CD4-positive, alpha-beta T cell treated with Interleukin-12 subunit alpha and Interleukin-12 subunit beta, for 1 hour (primary cell): ENCODE measurements at places on chromosomes 11 and 22.

DNA sequence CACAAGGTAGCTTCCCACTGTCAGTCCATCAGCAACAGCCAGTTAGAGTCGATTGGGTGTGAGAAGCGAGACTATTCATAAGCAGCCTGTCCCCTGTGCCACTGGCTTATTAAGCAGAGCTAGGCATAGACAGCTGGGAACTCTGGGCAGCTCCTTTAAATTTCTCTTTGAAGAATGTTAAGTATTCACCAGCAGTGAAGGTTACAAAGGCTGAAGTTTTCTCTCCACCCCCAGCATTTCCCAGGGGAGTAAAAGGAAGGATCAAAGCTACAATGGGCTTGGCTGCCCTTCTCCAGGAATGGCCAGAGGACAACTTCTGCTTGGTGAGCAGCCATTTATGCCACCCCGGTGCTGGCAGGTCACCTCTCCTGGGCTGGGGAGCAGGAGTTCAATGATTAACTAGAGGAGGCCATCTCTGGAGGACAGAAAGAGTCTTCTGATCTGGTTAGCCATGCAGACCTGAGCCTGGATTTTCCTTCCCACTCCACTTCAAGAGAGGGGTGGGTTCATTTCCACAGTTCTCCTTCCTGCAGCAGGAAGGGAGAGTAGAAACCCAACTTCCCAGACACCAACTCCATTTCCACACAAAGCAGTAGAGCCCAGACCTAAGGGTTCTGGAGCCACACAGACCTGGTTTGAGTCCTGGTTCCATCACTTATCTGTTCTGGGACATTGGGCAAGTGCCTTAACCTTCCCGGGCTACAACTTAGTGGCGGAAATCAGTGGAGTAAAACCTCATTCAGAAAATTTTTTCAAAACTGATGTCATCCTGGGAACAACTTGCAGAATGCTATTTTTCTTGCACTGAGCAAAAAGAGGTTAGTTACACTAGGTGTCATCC is 22.6 kb downstream of the POU2AF3 start:
- DNase-seq: no peak

- DNase-seq: no peak
Observed at GRCh38 chr11:81941998-81942397, 791.7 kb downstream of the FAM181B start.

- peak; percentile 92 for DNase-seq
Observed at GRCh38 chr11:64745189-64745520, 1.2 kb upstream of the RASGRP2 start.

DNA sequence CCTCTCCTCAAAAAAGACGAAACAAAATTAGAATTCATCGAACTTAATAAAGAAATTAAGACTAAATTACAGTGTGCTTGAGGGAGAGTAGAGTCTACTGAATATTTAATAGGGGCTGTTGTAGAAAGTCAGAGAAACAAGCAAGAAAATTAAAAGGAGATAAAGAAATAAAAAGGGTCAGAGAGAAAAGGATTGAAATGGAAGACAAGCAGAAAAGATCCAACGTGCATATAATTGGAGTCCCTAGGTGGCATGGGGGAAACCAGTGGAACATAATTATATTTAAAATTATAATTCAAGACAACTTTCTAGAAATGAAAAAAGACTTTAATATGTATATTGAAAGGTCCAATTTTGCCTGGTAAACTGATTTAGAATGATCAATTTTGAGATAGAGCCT is 74.3 kb downstream of the ACER3 start:
- no peak for DNase-seq

DNA sequence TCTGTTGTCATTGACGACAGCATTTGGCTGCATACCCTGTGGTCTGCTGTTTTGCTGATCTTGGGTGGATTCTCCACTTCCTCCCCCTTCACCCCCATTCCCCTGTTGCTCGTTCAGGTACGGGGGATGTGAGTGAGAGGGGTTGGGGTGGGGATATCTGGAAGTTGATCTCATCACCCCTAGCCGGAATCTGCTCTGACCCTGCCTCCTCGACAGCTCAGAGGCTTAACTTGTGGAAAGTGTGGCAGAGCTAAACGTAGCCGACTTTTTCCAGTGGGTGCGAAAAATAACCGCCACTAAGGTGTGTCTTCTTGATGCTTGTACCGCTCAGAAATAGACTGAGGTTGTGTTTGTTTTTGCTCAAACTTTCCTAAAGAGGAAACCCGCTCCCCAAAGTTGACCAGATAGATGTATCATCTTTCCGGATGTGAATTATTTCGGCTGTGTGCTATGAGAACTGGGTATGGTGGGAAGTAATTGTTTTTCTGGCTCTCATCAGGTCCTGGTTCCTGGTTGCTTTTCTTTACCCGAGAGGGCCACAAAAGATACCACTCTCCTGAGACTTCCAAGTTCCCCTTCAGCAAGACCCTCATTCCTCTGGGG is 6.6 kb downstream of the ZBTB16 start:
- peak; percentile 44 for DNase-seq

DNA sequence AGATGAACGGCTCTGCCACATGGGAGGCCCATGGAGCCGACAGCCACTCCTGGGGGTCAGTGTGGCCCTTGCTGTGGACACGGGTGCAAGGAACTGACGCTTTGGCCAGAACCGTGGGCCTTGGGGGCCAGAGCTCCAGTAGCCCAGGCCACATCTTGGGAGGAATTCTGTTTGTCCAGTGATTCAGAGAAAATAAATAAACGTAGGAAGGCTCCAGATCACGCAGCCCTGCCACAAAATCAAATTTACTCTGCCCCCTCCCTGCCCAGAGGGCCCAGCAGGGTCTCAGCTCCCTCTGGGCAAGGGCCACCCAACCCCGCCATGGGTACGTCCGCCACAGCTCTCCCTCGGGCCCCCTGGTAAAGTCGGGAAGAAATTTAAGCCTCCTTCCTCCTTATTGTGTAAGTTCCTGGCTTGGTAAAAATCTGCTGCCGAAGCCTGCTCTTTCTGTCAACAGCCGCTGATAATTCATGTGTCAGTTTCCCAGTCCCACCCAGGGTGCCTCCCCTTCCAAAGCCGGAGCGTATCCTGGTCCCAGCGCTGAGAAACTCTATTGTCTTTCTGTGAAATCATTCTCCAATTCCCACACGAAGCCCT is 6.9 kb upstream of the MUC5AC start:
- DNase-seq: no peak

DNA sequence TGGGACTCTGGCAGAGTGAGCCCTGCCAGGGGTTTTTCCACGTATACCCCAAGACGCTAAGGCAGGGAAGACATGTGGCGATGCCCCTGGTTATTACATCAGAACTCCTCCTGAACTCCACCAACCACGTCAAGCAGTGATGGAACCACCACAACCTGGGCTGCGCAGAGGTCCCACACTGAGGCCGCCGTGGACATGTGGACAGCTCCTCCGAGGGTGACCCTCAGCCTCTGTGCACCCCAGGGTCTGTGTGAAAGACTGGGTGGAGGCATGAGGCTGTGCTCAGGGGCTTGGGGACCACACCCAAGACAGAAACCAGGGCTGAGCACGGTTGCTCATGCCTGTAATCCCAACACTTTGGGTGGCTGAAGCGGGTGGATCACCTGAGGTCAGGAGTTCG is 52.2 kb downstream of the TRMU start:
- no peak for DNase-seq

GRCh38 chr11:5831196-5831829 is 10.4 kb downstream of the OR52E6 start:
- DNase-seq: no peak

DNA sequence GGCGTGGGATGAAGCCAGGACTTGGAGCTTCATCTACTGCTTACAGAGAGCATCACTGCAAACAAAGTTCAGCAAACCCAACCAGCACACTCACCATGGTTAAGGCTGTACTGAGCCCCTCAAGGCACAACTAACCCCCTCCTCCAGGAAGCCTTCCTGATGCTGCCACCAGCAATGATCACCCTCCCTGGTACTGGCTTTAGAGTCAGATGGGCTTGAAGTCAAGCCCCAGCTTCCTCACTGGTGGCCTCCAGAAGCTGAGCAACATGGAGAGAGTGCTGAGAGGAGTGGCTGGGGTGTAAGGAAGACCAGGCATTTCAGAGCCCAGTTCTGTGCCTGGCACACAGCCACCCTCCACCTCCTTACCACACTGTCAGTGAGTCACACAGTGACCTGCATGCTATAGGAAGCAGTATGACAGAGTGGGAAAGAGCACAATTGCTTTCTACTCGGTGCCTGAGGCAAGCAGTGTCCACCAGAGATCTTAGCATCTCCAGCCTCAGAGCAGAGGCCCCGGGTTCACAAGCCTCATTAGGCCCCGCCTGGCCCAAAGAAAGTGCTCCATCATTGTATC is 24.7 kb upstream of the BAIAP2L2 start:
- DNase-seq: no peak

DNA sequence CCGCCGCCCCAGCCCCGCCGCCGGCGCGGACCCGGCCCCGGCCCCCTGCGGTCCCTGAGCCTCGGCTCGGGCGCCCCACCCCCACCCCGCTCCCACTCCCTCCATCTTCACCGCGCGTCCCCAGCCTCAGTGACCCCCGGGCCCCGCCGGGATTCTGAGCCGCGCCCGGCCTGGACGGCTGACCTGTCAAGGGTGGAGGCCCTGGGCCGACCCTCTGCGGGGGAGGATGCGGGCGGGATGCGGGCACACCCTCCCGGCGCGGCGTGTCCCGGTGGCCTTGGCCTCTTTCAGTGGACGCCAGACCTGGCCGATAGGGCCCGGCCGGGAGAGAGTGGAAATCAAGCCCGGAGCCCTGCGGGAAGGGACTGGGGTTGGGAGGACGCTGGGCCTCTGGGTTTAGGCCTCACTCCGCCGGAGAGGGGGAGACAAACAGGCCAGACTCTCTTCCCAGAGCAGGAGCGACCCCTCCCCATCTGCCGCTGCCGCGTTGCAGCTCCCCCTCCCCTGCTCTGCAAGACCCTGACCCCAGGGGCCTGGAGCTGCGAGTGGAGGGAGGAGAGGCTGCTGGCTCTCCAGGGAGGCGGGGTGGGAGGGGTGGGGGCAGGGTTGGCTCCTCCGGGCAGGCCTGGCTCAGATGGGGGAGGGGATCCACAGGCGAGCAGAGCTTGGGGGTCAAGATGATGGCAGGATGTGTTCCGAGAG is 525 bp downstream of the MAPK8IP2 start:
- no peak for DNase-seq

- DNase-seq: no peak
Observed at GRCh38 chr22:20094197-20094807, 14.3 kb downstream of the DGCR8 start.

GRCh38 chr11:97751405-97751804 is 1269.3 kb upstream of the CNTN5 start:
- DNase-seq: no peak

GRCh38 chr11:34616830-34617504 is 3.9 kb upstream of the EHF start:
- DNase-seq: no peak

GRCh38 chr11:13963169-13963948 is 836 bp downstream of the SPON1 start:
- peak; percentile 13 for DNase-seq

DNA sequence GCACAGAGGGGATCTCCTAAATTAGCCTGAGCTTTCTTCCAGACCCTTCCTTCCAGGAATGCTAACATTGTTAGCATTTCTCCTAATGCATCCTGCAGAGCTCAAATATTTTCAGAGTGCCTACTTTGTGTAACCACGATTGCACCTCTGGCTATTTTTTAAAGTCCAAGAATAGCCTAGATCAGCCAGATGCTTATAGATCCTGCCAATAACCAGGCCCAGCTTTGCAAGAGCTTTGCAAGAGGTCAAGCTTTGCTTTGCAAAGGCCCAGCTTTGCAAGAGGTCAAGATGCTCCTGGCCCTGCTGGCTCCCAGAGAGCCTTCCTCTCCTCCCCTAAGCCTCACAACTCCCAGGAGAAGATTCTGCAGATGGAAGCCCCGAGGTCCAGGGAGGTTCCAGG is 491.9 kb downstream of the MN1 start:
- DNase-seq: no peak

DNA sequence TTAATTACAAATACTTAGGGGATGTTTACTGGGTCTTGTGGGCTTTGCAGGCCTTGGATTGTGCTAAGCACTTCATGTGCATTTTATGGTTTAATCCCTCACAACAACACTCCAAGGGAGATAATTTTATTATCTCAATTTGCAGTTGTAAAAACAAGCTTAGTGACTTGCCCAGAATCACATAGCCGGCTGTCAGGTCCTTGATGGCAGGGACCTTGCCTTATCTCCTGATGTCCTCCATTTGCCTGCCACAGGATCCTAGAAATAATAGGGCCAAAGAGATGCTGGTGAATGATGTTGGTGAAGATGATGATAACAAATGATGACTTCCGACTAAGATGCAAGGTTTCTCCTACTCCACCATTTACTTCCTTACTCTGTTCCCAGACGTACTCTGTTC is 385.4 kb downstream of the TMEM135 start:
- DNase-seq: no peak

GRCh38 chr11:69167916-69168691 is 12.4 kb downstream of the SMIM38 start:
- no peak for DNase-seq

DNA sequence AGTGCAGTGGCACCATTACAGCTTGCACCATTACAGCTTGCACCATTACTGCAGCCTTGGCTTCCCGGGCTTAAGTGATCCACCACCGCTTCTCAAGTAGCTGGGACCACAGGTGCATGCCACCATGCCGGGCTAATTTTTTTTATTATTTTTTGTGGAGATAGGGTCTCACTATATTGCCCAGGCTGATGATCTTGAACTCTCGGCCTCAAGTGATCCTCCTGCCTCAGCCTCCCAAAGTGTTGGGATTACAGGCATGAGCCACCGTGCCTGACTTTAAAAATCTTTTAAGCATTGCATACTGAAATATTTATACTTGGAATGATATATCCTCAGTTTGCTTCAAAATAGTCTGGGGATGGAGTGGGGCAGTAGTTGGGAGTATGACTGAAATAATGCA is 10.4 kb downstream of the PAFAH1B2 start:
- no peak for DNase-seq

GRCh38 chr11:75270896-75271418 is 30.4 kb downstream of the TPBGL start:
- peak; percentile 44 for DNase-seq

DNA sequence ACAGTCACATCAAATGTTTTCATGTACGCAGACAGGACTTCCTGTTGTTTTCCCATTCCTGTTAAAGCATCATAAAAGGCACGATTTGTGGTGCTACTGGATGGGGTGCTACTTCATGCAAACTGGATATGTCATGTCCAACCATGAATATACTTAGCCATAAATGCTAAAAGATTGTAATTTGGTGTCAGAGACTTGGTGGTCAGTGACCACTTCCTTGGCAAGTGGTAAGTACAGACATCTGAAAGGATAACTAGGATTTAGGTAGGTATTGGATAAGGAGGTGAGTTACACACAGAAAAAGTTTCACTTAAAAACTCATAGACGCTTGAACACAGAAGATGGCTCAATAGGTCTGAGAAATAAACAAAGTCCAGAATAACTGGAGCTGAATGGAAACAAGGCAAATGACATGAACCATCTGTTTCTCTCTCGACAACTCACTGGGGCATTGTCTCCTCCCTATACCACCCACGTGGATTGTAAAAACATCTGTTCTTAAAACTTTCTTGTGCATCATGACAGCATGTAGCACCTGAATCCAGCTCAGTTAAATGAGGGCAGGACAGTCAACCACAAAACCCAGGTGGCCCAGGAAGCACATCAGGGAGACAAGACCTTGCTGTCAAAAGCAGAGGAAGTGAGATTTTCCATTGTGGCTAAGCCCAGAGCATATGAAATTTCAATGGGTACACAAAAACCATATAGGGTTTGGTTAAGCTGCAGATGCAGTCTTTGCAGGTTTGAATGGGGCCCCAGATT is 22.1 kb upstream of the IGLL5 start:
- DNase-seq: peak; percentile 38
